ENCODE measurements at places on chromosomes 7 and 10. TPM values are rescaled to one million over a fixed set of nuclear protein-coding genes. Genes with fewer than 3 reads are reported as not detected.

DNA sequence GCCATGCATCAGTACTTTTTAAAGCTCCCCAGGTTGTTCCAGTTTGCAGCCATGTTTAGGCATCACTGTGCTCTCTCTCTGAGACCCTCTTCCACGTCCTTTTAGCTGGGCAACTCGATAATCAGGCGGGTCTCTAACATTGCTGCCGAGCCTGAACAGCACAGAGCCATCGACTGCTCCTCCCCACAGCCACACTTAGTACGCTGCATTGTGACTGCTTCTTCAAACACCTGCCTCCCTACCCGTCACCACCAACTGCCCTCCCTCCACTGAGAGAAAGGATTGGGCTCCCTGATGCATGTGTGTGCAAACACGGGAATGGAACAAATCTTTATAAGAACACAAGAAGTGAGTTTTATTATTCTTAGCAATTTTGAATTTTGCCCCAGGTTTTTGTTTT lies 11.4 kb upstream of the TACR2 start:
- DNase-seq, result no peak

Gene BHLHA15
- polyA plus RNA-seq, result not detected

GRCh38 chr10:52442576-52442975 lies 128.5 kb downstream of the DKK1 start:
- DNase-seq, result no peak

- DNase-seq, result no peak
Measured at GRCh38 chr7:108284349-108285002, 154.3 kb upstream of the LAMB4 start.

DNA sequence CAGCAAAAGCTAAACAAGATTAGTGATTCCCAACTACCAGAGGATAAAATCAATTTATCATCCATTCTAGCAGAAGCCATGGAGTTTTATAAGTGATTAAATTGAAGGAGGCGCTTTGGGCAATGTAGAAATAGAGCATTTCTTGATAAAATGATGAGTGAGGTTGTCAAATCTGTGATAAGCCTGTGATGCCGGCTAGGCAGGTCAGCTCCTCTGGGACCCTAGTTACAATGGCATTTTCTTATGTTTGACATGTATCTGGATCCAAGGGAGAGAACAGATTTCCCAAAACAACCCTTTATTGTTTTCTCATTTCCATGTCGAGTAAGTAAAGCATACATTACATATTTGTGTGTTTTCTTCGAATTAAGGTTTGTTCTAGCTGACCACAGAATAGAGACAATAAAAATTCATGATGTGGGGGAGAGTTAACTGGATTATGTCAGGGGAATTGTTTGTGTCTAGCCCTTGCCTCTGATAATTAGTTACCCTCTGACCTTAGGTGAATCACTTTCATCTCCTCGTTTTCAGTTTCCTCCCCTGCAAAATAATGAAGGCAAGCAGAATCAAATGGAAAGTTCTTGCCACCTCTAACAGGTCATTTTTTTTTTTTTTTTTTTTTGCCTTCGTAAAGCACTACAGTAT lies 378.5 kb downstream of the CNTNAP2 start:
- no peak for DNase-seq

DNA sequence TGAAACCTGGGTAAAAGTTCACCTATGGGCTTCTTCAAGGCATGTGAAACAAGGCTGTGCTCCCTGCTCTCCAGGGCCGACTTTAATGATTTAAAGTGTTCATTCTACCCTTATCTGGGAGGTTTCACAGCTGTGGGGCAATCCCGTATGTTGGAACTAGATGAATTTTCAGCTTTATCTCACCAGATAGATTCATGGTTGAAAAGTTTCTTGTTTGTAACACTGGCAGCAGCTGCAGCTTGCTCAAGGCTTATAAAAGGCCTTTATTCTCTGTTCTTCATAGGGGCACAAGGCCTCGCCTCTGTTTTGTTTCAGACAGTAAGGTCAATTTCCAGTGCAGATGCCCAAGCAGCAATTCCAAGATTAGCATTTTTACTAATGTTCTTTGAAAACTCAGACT lies 70.4 kb upstream of the DNAJB12 start:
- peak; percentile 43 for DNase-seq

Gene TUBAL3
- not detected for polyA plus RNA-seq

GRCh38 chr7:77498659-77499379 lies 38.3 kb upstream of the PTPN12 start:
- DNase-seq, result no peak

DNA sequence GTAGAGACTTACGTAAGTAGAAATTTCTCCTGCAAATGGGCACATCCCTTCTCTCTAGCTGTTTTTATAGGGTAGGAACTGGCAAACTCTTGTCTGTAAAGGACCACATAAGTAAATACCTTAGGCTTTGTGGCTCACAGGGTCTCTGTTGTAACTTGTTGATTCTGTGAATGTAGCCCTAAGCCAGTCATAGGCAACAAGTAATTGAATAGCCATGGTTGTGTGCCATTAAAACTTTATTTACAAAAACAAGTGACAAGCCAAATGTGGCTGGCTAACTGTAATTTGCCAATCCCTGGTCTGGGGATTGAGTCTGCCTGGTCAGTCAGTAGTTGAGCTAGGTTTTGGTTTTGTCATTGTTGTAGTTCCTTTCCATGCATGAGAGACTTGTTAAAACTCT lies 5.3 kb upstream of the KLF6 start:
- DNase-seq, result no peak

Gene TMEM176B
- 33.6 TPM for polyA plus RNA-seq

- DNase-seq, result no peak
Measured at GRCh38 chr7:9961161-9961922, 1012.3 kb upstream of the PHF14 start.

Gene EVX1
- polyA plus RNA-seq, result 0.88 TPM

Gene WNT8B
- polyA plus RNA-seq, result 0.97 TPM

- DNase-seq, result peak; percentile 79
Measured at GRCh38 chr10:24944512-24945255, 7.7 kb downstream of the PRTFDC1 start.

Gene NPTX2
- 18.6 TPM for polyA plus RNA-seq

Gene OPALIN
- not detected for polyA plus RNA-seq

DNA sequence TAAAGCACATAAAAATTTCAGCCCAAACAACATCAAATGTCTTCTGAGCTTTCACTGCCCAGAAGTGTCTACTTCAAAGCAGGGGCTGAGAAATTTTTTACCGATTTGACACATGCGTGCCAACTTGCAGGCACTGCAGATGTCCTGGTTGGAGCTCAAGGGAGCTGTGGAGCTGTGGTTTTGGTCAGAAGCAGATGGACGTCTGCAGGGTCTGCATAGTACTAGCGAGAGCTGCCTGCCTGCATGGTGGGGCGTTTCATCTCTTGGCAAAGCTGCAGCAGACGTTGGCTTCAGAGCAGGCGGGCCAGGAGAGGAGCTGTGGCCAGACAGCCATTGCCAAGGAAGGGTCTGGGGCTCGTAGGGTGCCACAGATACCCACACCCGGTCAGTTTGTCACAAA lies 296.7 kb downstream of the GLRX3 start:
- DNase-seq, result no peak

GRCh38 chr7:45092100-45092930 lies 3.5 kb upstream of the NACAD start:
- DNase-seq, result no peak

Data from adrenal gland (tissue), 19 donors.